Hippocampal formation (tissue), 2 donors: ENCODE measurements at places on chromosomes 7 and 10.

- no peak for DNase-seq
These were observed 50.4 kb downstream of the RBM33 start for GRCh38 chr7:155694851-155695250.

DNA sequence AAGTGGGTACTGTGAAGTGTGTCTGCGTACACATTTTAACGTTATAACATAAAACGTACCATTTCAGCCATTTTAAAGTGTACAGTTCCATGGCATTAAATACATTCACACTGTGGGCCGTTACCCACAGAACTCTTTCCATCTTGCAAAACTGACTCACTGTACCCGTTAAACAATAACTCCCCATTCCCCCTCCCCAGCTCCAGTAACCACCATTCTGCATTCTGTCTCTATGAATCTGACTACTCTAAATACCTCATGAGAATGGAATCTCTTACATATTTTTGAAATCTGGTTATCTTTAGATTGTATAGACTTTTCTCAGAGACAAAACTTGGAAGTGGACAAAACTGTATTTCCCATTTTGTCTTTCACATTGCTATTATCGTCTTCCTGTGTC, 9.3 kb downstream of the ARL3 start:
- DNase-seq, result no peak

DNA sequence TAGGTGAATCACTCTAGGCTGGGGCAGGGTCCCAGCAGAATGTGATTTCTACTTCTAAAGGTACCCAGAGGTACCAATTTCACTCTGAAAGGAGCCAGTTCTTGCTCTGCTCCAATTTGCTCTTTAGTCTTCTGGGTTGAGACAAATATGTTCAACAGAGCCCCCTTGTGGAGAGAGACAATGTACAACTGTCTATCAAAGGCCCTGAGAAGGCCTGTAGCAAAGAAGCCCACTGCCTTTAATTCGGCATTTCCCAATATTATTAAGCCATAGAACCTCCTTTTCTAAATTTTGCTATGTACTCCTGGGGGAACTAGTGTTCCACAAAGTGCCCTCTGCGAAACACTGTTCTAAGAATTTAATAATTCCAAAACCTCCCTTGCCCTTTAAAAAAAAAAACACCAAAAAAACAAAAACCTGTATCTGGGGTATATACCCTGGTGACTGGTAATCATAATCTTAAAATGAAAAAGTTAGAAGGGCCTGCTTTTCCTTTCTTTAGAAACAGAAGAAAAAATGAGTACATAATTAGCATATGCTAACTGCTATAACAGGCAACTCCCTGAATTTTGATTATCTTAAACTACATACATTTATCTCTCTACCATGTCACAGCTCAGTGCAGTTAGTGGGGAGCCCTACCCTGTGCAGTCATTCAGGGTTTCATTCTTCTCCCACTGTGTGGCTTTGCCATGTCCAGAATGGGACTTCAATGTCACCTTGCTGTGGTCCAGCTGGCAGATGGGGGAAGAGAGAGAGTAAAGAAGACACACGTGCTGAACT, 160.9 kb upstream of the BMPER start:
- DNase-seq, result no peak

DNA sequence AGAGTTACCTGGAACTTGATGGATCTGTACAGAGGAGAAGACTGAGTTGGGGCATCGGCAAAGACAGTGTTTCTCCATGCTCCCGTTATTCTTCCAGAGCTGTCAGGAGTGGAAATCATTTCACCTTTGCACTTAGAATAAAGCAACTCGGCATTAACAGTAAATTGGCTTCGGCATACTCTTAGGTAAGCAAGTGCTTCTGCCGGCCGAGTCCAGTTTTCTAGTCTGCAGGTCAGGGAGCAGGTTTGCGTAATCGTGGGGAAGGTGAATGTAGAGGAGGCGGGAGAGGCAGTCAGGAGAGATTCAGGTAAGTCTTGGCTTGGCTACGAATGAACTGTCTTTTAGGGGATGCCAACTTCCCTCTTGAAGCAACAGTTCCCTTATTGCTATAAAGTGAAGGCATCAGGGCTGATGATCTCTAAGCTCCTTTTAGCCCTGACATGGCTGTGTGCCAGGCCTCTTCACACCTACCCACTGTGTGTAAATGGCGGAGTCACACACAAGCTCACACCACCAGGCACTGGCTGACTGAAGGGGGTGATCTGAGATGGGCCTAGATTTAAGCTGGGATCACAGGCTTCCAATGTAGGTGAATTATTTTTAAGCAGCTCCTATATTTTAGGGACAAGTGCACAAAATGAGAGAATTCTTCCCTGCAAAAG, 127.1 kb downstream of the GATA3 start:
- no peak for DNase-seq

GRCh38 chr7:48183370-48183743, 12.1 kb downstream of the ABCA13 start:
- DNase-seq, result no peak

GRCh38 chr7:141272417-141272816, 198.6 kb downstream of the TMEM178B start:
- no peak for DNase-seq

- DNase-seq, result no peak
These were observed 201.3 kb downstream of the SEMA3E start for GRCh38 chr7:83447681-83448080.
